ENCODE measurements at places on chromosomes 2 and 18.
A peak's percentile ranks its signal among the peaks of the same experiment; 100 is the strongest.

- DNase-seq = no peak
Observed at GRCh38 chr2:231189171-231189530, 9.3 kb upstream of the ARMC9 start.

DNA sequence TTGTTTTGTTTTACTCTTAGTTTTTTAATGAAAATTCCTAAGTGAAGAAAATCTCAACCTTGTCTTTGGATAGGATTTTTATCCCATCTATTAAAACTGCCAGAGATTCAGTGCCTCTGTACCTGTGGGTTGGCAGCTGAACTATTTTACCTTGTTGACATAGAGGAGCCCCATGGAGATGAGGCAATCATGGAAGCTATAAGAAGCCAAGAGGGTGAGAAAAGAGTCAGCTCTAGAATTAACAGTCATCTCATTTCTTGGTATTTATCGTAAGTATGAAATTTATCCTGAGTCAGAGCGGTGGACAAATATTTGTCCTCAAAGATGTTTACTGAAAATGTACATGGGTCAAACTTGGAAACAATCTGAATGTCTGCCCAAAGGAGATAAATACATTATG lies 35.8 kb upstream of the PGAP1 start:
- no peak for DNase-seq

- no peak for DNase-seq
Observed at GRCh38 chr2:69570474-69570873, 73.1 kb downstream of the AAK1 start.

DNA sequence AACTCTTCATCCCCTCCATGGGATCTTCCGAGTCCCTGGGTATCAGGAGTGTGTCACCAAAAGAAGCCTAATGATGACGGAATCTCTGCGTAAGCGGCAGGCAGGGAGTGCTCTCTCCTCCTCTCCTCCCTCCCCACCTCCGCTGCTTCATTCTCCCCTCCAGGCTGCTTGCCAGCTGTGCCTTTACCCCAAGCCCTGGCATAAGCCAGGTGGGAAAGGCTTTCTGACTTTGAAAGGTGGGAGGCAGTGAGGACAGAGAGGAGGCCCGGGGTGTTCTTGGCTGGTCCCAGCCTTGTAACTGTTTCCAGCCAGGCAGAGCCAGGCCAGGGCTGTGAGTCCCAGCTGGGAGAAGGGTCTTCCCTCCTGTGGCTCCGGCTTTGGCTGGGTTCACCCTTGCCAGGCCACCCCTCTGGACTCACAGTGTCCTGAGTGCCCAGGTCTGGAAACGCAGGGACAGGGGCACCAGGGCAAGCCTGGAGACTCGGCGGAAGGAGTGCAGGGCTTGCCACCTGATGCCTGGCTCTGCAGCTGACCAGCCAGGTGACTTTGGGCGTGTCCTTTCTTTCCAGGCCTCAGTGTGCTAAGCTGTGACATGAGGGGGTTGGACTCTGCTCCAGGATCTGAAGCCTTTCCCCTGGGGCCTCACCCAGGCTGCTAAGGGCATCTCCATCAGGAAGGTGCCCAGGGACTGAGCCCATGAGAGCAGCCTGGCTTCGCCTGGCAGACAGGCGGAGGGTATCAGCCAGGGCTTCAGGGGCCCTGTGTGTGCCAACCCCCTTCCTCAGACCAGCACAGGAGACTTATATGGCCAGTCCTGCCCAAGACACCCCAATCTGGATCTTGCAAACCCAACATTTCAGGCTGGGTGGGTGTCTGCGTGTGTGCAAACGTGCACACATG lies 32.7 kb upstream of the HPCAL1 start:
- no peak for DNase-seq

DNA sequence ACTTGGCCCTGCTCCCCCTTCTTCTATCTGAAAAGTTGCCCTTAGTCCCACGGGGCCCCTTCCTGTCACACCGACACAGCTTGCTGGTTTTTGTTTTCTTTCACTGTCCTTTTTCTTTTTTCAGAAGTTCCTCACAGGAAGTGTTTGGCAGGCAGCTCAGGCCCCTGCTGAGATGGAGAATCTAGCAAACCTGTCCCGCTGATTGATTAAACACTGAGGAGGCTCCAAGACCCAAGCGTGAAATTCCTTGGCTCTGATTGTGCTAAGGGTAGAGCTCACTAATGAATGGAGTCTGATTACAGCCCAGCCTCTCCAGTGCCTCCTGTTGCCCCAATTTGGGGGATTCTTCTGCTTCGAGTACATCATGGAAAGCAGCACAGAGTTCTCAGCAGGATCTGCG lies 365.9 kb upstream of the MEX3C start:
- no peak for DNase-seq

DNA sequence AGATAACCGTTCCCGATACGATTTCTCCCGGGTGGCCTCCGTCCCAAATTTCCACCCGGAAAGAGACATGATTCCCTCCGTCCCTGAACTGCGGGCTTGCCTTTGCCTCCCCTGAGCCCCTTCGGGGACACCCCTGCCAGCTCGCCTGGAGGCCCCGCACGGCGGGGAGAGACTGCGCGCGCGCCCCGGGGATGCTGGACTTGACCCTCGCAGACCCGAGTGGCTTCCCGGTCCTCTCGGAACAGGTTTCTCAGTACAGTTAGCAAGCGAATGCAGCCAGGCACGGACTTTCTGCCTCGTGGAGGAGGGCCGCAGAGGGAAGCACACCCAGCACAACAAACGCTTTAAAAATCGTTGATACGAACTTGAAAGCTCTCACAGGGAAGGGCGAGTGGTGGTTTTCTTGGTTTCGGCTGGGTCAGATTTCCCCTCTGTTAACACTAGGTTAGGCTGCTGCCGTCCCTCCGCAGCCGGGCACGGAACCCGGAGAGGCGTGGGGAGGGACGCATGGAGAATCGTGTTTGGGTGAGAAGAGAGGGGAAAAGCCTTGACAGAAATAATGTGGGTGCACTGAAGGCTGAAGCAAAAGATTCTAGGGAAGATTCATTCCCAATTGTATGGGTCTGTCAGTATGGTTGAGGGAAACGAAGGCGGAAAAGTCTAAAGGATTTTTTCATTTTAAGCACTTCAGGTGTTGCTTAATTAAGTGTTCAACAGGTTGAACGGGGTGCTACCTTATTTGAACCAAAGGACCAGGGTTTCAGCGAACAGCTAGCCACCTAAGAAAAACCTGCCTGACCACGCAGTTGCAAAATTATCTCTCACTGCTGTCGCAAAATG lies 916 bp downstream of the TNFRSF11A start:
- DNase-seq = no peak

- no peak for DNase-seq
Observed at GRCh38 chr18:77784759-77785379, 535.2 kb downstream of the GALR1 start.

- DNase-seq = no peak
Observed at GRCh38 chr2:41791523-41791922, 256.3 kb upstream of the PKDCC start.

DNA sequence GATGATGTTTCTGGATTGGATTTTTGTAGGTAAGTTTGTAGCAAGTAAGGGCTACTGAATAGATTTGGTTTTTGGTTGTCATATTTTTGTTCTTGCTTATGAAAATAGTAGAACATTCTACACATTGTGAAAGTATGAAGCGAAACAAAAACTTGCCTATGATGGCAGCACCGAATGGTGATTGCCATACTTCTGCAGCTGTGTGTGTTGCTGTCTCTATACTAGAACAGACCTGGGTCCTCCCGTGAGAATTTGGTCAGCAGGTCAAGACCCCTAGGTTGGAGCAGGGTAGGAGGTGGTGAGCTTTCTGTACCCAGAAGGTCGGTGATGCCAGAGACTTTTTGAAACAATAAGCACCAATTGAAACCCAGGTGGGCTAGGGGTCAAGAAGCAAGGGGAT lies 322.6 kb downstream of the PRKCE start:
- DNase-seq = no peak

- DNase-seq = no peak
Observed at GRCh38 chr2:45047301-45047700, 38.0 kb upstream of the SIX2 start.

DNA sequence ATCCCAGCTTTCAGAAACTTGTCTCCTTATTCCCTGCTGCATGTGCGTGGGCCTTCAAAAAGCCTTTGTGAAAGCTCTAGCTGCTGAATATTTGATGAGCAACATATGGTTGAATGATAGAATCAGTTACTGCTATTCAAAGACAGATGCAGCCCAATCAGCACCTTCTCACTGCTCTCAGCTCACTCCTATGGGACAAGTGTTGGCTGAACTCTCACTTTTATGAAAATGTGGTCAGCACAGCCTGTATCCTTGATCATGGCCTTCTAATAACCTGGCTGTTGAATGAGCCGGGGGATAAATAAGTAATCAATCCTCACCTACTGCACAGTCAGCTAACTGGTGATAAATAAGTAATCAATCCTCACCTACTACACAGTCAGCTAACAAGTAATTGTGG lies 103.2 kb downstream of the PIEZO2 start:
- no peak for DNase-seq

GRCh38 chr18:11522992-11523391 lies 86.4 kb upstream of the SLC35G4 start:
- DNase-seq = no peak

GRCh38 chr2:88636026-88636425 lies 8.8 kb upstream of the EIF2AK3 start:
- DNase-seq = no peak

GRCh38 chr2:152696476-152696875 lies 20.8 kb downstream of the PRPF40A start:
- no peak for DNase-seq

- no peak for DNase-seq
Observed at GRCh38 chr18:75869162-75869561, 441.7 kb upstream of the SMIM21 start.

GRCh38 chr18:48709371-48710062 lies 170.7 kb downstream of the CTIF start:
- DNase-seq = no peak

DNA sequence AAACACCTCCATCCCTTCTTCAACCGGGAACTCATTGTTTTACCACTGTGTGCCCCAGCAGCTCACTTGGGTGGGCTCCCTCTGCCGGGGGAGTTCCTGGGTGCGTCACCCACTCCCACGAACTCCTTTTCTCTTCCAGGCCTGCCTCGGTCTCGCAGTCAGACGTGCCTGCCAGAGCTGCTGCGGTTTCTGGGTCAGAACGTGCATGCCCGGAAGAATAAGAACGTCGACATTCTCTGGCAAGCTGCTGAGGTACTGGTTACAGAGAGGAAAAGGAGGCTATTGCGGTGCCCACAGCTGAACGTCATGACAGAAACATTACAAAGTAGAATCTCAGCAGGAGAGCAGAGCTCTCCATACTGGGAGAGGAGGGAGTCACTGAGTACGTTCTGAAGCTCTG lies 35.6 kb downstream of the COA5 start:
- no peak for DNase-seq

- DNase-seq = peak; percentile 55
Observed at GRCh38 chr2:232611559-232612218, 21.7 kb upstream of the EFHD1 start.

GRCh38 chr2:134884435-134884834 lies 34.2 kb upstream of the CCNT2 start:
- no peak for DNase-seq

DNA sequence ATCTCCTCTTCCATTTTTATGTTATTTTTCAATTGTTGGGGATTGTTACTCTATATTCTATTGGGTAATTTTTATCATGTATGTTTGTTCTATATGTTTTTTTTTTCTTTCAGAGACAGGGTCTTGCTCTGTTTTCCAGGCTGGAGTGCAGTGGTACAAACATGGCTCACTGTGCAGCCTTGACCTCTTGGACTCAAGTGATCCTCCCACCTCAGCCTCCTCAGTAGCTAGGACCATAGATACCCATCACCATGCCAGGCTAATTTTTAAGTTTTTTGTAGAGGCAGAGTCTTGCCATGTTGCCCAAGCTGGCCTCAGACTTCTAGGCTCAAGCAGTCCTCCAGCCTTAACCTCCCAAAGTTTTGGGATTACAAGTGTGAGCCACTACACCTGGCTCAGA lies 88.7 kb downstream of the TTC27 start:
- DNase-seq = no peak

DNA sequence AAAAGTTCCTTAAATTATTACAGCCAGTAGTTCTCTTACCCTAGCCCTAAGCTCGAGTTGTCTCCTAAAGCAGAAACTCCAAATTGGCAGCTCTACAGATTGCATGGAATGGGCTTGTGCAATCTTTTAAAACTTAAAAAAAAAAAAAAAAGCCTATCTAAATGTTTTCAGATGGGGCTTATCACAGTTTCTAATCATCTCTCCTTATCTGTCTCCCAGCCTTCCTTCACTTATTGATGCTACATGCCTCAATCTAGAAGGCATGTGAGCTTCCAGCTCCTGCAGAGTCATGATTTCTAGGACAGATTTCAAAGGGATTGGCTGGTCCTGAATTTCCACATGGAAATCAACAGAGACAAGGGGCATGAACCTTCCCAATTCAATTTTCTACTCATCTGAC lies 33.1 kb upstream of the PELI1 start:
- DNase-seq = no peak

DNA sequence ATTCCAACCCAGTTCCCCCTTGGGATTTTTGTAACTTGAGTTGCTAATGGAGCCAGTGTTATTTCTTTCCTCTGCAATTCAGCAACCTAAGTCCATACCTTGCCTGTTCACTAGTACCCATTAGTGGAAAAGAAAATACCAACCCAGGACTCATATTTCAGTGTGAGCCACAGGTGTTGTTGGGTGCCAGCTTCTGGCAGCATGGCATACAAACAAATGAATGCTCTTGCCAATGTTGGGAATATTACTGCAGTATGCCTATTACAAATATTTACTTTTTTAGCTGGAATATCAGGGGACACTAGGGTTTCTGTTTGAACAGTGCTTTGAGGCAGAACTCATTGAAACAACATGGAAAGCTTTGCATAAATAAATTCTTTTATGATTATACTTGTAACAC lies 130.2 kb downstream of the NCKAP5 start:
- no peak for DNase-seq

GRCh38 chr2:170601489-170601888 lies 113.6 kb upstream of the SP5 start:
- DNase-seq = no peak

DNA sequence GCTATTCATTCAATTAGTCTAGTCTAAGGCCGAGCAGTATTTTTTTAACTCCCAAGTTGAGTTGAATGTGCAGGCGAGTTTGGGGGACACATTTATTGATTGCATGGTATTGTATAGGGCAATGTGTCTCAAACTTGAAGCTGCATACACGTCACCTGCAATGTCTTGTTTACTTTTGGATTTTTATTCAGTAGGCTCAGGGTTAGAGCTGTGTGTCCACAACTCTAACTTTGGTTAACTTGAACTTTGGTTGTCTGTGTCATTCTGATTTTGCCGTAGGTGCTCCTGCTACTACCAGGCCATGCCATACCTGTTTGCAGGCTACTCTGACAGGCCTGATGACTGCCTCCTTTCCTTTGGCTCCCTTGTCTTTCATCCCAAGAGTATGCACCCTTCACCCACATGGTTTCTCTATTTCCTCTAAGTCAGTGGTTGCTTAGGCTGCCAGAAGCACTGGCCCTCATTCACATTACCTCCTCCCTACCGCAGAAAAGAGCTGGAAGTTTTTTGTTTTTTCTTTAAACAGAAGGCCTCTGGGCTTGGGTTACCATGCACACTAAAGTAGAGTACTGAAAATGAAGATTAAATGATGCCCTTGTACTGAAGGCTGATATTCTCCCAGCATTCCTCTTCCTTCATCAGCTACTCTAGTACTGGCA lies 219.4 kb upstream of the SPOPL start:
- DNase-seq = no peak

Data from stimulated activated naive CD4-positive, alpha-beta T cell treated with Interleukin-2 at 50 U/mL for 16 hours (primary cell).